Caco-2 (cell line): ENCODE measurements at places on chromosomes 6 and 20. TPM values are rescaled to one million over a fixed set of nuclear protein-coding genes. Genes with fewer than 3 reads are reported as not detected.

- DNase-seq: no peak
- peaks cover 12% of the 10 kb centered on the region for H3K4me1 ChIP-seq
- H3K4me3 ChIP-seq: no peak overlapping the region
- no peaks in the 10 kb centered on the region for H3K27me3 ChIP-seq
- H3K27ac ChIP-seq: no peak overlapping the region
Measured at GRCh38 chr6:139800837-139801236, 426.4 kb upstream of the CITED2 start.

DNA sequence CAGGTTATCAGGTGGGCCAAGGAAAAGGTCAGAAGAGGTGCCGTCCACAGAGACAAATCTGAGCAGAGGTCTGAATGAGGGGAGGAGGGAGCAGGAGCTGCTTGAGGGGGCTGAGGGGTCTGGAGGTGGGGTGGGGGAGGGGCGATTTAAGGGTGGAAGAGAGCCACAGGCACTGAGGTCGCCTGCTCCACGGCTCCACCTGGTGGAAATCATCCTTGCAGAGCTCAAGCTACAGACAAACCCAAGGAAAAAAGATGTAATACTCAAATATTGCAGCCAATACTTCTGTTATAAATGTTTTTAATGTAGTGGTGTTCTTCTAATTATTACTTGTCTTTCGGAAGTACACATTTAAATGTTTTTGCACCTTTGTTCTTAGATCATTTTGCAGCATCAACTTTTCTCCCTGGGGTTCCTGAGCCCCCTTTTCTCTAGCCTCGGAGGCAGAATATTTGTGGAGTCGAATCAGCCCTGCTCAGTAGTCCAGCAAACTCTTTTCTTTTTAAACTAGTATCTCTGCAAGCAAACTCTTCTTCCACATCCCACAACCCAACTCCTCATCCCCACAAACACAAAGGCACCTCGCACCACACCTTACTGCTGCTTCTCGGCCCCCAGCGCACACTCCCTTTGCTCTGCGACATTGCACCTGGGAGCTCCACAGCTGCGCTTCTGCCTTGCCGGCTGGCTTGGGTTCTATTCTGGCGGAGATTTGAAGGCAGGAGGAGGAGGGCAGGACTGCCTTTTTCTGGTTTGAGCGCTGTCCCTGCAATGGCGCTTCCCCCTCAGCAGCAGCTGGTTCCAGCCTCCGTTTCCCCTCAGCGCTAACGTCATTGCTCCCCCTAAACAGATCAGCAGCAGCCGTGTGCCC lies 51.0 kb upstream of the TFAP2A start:
- H3K27ac ChIP-seq: no peak overlapping the region
- H3K36me3 ChIP-seq: no peaks in the 10 kb centered on the region
- DNase-seq: peak; percentile 73
- H3K4me3 ChIP-seq: no peak overlapping the region
- H3K4me1 ChIP-seq: no peaks in the 10 kb centered on the region

DNA sequence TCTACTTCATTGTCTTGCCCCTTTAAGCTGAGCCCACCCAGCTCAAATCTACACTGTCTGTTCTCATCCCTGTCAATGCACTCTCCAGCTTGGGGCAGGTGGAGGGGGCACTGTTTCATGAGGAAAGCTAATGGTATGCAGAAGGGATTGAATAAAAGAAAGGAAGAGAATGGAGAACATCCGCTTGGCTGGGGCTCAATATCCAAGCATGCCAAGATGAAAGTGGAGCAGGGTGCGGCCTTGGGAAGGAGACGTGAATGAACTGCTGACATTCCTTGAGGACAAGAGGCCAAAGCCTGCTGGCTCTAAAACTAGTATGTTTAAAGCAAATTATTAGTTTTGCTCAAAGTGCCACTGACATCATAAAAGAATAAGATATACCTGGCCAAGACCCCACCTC lies 24.2 kb downstream of the AKAP12 start:
- no peaks in the 10 kb centered on the region for H3K4me1 ChIP-seq
- no peaks in the 10 kb centered on the region for H3K36me3 ChIP-seq
- DNase-seq: no peak
- no peak overlapping the region for H3K4me3 ChIP-seq
- H3K27ac ChIP-seq: no peak overlapping the region
- H3K27me3 ChIP-seq: no peaks in the 10 kb centered on the region

DNA sequence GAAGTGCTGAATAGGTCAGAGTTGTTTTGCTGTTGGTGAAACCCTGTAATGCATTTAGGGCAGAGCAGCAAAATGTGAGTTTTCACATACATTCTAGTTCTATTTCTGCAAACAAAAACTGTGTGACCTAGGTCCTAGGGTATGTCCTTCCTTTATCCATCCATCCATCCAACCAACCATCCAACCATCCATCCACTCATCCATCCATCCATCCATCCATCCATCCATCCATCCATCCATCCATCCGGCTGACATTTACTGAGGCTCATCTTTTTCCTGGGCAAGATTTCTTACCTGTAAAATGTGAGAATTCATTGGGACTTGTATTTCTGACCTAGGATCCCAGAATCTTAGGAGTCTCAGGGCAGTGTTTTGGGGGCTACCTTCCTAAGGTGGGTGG lies 14.5 kb downstream of the PNPLA1 start:
- no peak for DNase-seq
- no peak overlapping the region for H3K4me3 ChIP-seq
- no peak overlapping the region for H3K27ac ChIP-seq
- H3K4me1 ChIP-seq: no peaks in the 10 kb centered on the region

DNA sequence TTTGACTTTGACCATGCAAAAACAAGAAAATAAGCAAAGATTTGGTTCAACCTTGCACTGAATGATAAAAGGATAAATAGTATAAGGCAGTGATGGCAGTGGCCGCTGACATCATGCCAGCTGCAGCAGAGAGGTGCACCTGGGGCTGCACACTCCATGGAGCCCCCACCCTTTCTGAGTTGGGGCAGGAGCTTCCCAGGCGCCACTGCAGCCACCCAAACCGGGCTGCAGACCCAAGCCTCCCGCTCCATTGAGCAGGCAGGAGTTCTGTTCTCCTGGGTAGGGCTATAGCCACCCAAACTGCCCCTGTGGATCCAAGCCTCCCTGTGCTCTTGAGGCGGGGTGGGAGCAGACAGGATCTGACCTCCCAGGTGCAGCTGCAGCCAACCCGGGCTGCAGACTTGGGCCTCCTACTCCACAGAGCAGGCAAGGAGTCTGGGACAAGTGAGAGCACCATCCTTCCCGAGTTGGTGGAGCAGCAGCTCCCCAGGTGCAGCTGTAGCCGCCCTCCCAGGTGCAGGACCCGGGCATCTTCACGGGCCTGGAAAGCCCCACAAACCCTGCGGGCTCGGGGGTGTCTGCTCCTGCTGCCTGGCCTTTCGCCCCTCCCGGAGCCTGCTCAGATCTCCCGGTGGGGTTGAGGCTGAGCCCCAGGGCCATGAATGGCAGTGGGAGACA lies 537.9 kb downstream of the TENT5A start:
- no peak overlapping the region for H3K27ac ChIP-seq
- no peak overlapping the region for H3K4me3 ChIP-seq
- no peak for DNase-seq
- H3K4me1 ChIP-seq: no peaks in the 10 kb centered on the region
- H3K27me3 ChIP-seq: no peaks in the 10 kb centered on the region

- H3K27me3 ChIP-seq: no peaks in the 10 kb centered on the region
- H3K27ac ChIP-seq: no peak overlapping the region
- H3K4me1 ChIP-seq: peaks cover 1% of the 10 kb centered on the region; the same call in 1 of the 2 replicates
- H3K36me3 ChIP-seq: no peaks in the 10 kb centered on the region
- DNase-seq: no peak
- H3K4me3 ChIP-seq: no peak overlapping the region
Measured at GRCh38 chr6:34201455-34202107, 35.1 kb upstream of the HMGA1 start.

DNA sequence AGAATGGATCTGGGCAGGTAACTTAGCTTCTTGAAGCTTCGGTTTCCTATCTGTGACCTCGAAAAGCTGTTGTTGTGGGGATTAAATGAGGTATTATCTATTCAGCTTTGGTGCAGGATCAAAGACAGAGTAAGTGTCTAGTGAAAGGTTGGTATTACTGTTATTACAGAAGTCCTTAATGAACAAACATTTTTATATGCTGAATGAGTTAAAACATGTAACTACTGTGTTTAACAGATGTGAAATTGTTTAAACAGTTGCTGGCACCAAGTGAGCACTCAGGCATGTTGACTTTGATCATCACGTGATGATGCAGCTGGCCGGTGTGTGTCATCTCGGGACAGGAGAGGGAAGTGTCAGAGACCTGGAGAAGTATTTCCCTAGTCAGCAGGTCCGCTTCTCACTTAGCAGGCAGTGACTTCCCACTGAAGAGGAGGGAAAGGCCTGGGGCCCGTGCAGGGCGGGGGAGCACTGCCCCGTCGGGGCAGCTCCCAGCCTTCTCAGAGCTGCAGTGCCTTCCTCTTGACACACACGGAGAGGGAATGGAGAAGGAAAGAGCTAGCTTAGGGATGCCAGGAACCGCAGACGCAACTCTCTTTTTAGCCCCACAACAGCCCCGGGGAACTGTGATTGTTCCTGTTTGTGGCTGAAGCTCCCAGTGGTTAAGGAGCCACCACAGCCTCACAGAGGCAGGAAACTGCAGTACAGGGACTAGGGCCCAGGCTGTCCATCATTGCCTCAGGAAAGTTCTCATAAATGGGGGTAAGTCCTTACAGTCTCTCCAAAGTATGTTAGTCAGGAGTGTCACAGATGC lies 18.0 kb downstream of the TUBB2A start:
- H3K4me1 ChIP-seq: peaks cover 42% of the 10 kb centered on the region
- peaks cover 6% of the 10 kb centered on the region; the same call in 1 of the 2 replicates for H3K36me3 ChIP-seq
- H3K27me3 ChIP-seq: no peaks in the 10 kb centered on the region
- H3K27ac ChIP-seq: peak overlapping the region; percentile 70

Gene MYBL2
- total RNA-seq: 318 and 345 TPM in 2 replicates

Gene NR2E1
- total RNA-seq: 1.3 and 1.4 TPM in 2 replicates

Gene MYH7B
- total RNA-seq: 1.9 and 2.5 TPM in 2 replicates

Gene ATP6V1G2
- total RNA-seq: 0.26 and 0.43 TPM in 2 replicates

Gene CAGE1
- 0.26 and 0.59 TPM in 2 replicates for total RNA-seq

Gene EMILIN3
- total RNA-seq: 0.50 and 0.51 TPM in 2 replicates
